Iris pigment epithelial cell (primary cell): ENCODE measurements at places on chromosomes 4 and X.

- DNase-seq, result no peak
Observed at GRCh38 chr4:122163767-122164166, 11.6 kb downstream of the BLTP1 start.

GRCh38 chrX:150224676-150225075 is 138.4 kb upstream of the MAMLD1 start:
- DNase-seq, result no peak

- no peak for DNase-seq
Observed at GRCh38 chrX:115579786-115580294, 18.9 kb downstream of the PLS3 start.

DNA sequence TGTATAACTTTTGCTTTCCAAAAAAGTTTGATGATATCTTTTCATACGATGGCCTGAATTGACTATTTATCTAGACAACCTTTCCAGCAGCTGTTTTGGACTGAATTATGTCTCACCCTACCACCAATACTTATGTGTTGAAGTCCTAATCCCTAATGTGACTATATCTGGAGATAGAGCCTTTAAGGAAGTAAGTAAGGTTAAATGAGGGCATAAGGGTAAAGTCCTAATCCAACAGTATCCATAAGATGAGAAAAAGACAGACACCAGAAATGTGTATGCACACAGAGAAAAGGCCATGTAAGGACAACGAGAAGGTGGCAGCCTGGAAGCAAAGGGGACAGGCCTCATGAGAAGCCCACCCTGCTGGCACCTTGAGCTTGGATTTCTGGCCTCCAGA is 86.6 kb upstream of the PPARGC1A start:
- no peak for DNase-seq

- peak; percentile 63 for DNase-seq
Observed at GRCh38 chrX:154019633-154020528, at the start of gene IRAK1. TSS of gene IRAK1 (minus strand) at chrX:154019902. CDS start at chrX:154019812, 90 bp downstream.

DNA sequence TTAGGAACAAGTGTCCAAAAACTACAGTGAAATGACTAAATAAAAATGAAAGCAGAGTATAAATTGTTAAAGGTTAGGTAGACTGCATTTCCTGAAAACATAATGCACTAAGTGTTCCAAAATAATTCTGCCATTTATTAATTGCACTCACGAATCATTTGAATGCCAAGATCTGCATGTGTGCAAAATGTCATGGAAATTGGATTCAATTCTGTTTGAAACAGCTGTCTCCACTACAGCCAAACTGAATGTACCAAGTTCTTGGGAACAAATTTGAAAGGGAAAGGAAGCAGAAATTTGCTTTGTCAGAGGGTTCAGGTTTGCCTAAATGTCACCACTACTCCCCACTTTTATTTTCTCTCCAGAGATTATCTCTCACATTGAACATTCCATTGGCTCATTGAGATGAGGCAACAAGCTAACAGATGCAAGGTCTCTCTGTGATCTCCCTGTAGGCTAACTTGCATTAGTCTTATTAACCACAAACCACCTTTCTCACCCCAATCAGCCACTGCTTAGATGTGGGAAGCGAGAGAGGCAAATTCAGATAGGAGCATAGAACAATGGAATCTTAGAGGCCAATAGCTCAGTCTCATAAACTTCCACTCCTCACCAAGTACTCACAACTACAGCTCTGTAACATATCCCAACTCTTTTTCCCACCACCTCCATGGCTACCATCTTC is 226.6 kb downstream of the KDR start:
- DNase-seq, result peak; percentile 9

GRCh38 chrX:154294791-154295574 is at the start of gene TEX28:
TSS of gene TEX28 (minus strand) at chrX:154295124. CDS start at chrX:154292117, 3,007 bp downstream.
- no peak for DNase-seq

GRCh38 chr4:185774845-185775680 is 36.9 kb downstream of the SORBS2 start:
- DNase-seq, result peak; percentile 92

DNA sequence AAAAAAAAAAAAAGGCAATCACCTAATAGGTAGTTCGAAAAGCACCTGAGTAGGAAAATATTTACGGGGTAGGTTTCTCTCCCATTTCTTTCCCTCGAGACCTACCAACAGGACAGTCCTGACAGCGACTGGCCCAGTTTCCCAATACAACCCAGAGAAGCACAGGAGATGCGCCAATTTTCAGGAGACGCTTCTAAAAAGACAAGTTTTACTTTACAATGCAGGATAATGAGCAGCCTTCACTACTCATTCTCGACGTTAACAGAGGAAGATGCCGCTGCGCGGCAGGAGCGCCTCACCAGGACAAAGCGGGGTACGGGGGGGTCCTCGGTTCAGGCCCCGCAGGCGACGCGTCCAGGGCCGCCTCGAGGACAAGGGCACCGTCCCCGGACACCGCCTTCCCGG is 708 bp downstream of the BCLAF3 start:
- peak; percentile 5 for DNase-seq

- no peak for DNase-seq
Observed at GRCh38 chr4:99833756-99834155, 17.1 kb downstream of the DAPP1 start.

DNA sequence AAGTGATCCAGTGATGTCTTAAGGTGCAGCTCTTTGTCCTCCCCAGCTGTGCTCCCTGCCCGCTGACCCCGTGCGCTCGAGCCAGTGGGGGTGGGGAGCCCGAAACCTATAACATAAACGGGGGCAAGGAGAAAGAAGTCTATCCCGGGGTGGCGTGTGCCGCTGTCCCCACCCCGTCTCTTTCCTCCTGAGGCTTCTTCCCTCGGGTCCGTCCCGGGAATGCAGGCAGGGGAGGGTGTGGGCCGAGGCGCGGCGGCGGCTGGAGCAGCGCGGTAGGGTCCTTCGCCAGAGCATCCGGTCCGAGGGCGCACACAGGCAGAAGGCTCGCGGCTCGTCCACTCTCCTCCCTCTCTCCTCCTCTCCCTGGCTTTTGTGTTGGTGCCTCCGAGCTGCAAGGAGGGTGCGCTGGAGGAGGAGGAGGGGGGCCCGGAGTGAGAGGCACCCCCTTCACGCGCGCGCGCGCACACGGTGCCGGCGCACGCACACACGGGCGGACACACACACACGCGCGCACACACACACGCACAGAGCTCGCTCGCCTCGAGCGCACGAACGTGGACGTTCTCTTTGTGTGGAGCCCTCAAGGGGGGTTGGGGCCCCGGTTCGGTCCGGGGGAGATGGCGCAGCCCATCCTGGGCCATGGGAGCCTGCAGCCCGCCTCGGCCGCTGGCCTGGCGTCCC is at the start of gene RAB33A:
TSS of gene RAB33A (plus strand) at position 517 of the 681 bp plus-strand sequence. CDS start at position 618, 101 bp downstream.
- DNase-seq, result peak; percentile 22

- no peak for DNase-seq
Observed at GRCh38 chrX:97672608-97673007, 788.9 kb downstream of the RPA4 start.

GRCh38 chrX:50579955-50580354 is 109.3 kb upstream of the DGKK start:
- DNase-seq, result peak; percentile 63

DNA sequence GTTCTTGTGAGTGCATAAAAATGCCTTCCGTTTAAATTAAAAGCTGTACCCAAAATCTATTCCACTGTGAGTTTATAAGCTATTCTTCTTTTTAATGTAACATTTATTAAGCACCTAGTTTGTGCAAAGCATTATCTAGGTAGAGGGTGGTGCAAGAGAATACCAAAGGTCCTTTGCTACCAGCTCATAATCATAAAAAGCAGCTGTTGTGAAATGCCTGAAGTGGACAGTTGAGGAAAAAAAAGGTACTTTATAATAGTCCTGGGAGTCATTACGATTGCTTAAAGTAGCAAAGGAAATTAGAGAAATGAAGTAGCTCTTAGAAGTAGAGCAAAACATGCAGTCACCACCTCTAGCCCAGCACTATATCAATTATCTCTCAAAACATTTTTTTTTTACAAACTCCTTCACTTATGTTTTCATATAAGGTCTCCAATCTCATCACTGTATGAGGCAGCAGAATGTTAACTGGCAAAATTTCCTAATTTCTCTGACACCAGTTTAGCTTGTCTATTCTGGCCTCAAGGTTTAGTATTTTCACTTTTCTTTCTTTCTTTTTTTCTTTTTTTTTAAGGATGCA is 2.1 kb downstream of the MBNL3 start:
- DNase-seq, result no peak

- DNase-seq, result no peak
Observed at GRCh38 chr4:152074573-152074972, 313.8 kb upstream of the GATB start.

DNA sequence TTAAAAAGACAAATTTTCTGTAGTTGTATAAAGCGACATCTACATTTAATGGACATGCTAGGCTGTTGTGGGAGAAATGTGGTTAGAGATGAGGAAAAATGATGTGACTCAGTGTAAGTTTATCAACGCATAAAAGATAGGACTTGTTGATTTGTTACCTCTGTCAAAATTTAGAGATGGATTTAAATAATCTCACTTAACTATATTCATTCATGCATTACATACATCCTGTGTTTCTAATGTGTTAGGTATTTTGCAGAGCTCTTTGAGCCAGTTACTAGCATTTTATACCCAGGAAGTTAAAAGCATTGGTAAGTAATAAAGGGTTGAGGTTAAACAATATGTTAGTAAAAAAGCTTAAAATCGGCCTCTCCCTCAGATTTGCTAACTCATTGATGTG is 34.3 kb downstream of the METAP1 start:
- peak; percentile 19 for DNase-seq

GRCh38 chr4:2263926-2264321 is 2.0 kb upstream of the MXD4 start:
- DNase-seq, result no peak

DNA sequence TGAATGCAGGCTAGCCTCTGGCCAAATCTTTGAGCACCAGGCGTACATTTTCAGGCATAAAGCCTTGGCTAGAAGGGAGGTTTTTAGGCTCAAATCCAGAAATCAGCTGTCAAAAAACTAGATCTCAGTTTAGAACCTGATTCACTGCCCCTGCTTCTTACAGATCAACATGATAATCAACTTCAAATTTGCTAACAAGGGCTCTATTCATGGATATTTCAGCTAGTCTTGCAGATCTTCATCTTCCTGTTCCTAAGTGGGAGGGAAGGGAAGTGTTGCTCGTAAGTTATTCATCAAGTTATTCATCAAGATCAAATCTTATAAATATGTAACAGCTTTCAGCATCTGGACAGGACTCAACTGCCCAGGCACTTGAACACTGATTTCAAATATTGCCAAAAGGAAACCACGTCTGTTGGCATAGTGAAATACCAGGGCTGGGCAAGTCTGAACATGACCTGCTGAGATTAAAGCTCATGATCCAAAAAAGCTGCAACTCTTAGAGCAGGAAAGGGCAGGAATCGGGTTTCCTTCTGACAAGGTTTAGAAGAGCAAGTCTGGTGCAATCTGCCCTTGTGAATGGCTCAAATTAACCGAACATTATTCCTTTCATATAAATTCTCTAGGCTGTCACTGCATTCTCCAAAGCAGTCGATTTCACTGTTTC is 200.3 kb downstream of the PDGFC start:
- DNase-seq, result peak; percentile 84

- no peak for DNase-seq
Observed at GRCh38 chr4:83267830-83268475, 16.6 kb downstream of the COQ2 start.

DNA sequence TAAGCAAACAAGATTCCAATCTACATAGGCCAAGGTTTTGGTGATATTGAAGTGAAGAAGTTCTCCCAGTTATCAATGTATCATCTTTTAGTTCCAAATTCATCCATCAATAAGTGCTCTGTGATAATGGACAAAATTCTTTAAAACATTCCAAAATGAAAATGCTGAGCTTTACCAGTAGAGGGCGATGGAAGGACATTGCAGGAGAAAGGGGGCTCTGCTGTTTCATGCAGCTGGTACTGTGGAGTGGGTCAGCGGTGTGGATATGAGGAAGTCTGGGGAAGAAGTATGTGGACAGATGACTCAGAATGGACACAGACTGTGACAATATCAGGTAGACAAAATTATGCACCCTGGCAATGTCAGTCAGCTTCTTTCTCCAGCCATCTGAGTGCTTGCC is 46.6 kb upstream of the HS6ST2 start:
- peak; percentile 3 for DNase-seq

- no peak for DNase-seq
Observed at GRCh38 chr4:104073229-104073628, 353.4 kb upstream of the TACR3 start.

GRCh38 chr4:87762311-87762710 is 37.0 kb upstream of the IBSP start:
- DNase-seq, result no peak

DNA sequence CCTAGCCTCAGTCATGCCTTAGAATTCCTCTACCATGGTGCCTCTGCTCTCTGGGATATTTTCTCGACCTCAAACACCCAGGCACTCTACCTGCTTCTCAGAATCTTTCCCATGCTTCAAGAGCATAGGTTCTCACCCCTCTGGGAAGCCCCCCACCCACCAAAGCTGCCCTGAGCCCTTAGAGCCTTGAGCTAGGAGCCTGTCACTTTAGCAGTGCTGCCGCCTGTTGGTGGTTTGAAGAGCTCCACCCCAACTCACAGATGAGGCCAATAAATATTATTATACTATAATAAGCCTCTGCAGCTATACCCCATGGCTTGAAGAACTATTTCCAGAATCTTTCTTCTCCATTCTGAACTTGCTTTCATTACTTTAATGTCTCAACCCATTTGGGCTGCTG is 109.7 kb downstream of the RTL5 start:
- no peak for DNase-seq

DNA sequence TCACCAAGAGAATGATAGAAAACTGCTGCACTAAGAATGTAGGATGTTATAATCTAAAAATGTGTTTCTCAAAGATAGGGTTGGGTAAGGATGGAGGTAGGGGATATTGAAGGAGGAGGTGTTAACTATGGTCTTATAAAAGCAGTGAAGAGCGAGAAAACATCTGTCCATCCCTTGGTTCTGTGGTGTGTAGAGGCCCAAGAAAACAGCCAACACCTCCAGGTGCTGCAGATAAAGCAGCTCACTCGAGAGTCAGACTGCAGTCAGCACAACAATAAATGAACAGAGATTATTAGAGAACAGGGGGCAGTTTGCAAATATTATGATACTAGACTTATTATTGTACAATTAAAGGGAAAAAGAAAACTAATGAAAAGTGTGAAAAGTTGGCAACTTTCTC is 141.5 kb downstream of the CAMK2D start:
- no peak for DNase-seq

DNA sequence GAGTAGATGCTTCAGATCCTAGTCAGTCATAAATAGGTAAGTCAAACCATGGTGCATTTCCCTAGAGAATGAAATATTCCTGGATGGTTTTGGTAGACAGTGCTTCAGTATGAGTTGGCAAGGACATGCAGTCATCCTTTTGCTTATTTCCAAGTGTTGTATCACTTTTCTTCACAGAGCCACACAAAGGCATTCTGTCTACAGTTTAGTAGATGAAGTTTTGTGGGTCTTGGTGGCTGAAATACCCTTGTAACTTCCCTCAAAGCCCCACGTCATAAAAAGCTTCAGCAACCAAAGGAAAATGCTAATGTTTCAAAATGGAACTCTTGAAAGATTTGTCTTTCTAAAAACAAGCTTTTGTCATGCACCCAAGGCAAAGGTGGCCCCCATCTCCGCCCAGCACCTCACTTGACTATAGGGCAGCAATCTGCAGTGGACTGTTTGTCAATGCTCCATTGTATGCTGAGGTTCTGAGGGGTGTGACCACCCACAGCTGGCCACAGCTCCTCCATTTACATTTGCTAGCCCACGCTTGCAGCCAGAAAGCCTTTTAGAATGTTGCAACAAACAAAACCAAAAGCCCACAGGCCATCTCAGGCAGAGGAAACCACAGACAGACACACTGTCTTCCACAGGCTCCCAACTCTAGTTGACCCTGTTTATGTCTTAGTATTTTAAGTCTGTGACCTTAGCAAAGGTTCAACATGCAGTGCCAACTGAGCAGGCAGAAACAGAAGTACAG is 87.1 kb upstream of the FAM9C start:
- peak; percentile 80 for DNase-seq
